Occipital lobe (tissue), 3 donors: ENCODE measurements at places on chromosomes 1 and 21.

GRCh38 chr21:27365394-27365793 lies 398.5 kb upstream of the ADAMTS5 start:
- DNase-seq: no peak

DNA sequence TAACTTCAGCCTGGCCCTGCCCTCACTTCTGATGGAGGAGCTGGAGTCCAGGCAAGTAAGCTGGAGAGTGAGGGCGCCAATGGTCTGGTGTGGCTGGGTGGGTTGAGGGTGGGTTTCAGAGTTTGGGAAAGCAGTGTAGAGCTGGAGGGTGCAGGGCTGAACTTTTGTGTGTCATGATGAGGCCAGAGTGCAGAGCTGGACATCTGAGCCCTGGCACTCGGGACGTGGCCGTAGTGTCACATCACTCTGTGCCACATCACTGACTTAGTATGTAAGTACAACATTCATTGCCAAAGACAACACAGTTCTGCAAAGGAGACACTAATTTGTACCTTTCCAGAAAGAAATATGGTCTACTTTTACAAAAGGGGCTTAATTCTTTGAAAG lies 15.8 kb downstream of the SPATA46 start:
- DNase-seq: no peak

GRCh38 chr1:6488602-6489382 lies 2.7 kb downstream of the PLEKHG5 start:
- no peak for DNase-seq

- no peak for DNase-seq
Observed at GRCh38 chr1:246166841-246167240, 340.2 kb downstream of the SMYD3 start.

- no peak for DNase-seq
Observed at GRCh38 chr1:117143172-117143571, 21.6 kb upstream of the TRIM45 start.

- no peak for DNase-seq
Observed at GRCh38 chr1:1330366-1331067, 563 bp upstream of the TAS1R3 start.

DNA sequence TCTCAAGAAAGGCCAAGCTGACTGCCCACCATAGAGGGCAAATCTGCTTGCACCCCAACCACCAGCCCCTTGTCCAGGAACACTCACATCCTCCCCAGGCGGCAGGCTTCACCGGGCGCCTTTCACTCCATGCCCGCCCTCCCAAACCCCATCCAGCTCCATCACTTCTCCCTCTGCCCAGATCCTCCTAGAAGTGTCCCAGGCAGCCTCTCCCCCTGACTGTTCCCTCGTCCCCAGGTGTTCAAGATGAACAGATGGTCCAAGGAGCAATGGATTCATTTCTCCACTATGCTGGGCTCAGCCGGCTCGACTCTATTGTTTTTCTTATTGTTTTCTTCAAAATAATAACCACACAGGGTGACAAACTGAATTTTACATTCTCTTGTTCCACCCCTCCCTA lies 22.1 kb downstream of the S100A6 start:
- no peak for DNase-seq

- no peak for DNase-seq
Observed at GRCh38 chr21:42505090-42505726, 8.4 kb upstream of the SLC37A1 start.

- no peak for DNase-seq
Observed at GRCh38 chr1:169090900-169091311, 15.6 kb upstream of the ATP1B1 start.

DNA sequence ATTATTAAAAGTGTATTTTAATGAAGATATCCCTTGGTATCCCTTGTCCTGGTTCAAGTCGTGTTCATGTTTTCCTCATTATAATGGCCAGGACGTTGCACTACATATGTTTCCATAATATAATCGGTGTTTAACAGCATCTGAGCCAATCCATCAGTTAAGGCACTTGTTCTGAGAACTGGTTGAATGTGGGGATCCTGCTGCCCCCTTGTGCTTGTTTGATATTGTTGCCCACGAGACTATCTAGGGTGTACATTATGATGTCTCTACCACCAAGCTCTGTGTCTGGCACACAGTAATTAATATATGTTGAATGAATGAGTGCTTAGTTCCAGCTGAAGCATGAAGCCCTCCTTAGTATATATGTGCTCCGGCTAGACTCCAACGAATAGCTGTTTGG lies 193.0 kb downstream of the CACNA1E start:
- DNase-seq: no peak
